Subcutaneous adipose tissue (tissue), 4 donors: ENCODE measurements at places on chromosomes 1 and 21. TPM values are rescaled to one million over a fixed set of nuclear protein-coding genes. Genes with fewer than 3 reads are reported as not detected.

WDR64 gene
- not detected for total RNA-seq

ASCL5 gene
- not detected for total RNA-seq

ALDH4A1 gene
- 167 TPM for total RNA-seq

STK40 gene
- total RNA-seq = 40.7 TPM

SERPINC1 gene
- total RNA-seq = not detected

KMO gene
- total RNA-seq = 0.38 TPM

FAM177B gene
- total RNA-seq = 0.82 TPM

LORICRIN gene
- total RNA-seq = not detected

SLC30A1 gene
- total RNA-seq = 31.8 TPM

F3 gene
- total RNA-seq = 146 TPM

FCRL4 gene
- not detected for total RNA-seq

APCS gene
- total RNA-seq = not detected

GPR161 gene
- 4.1 TPM for total RNA-seq

MARK1 gene
- total RNA-seq = 17.3 TPM

TCHH gene
- total RNA-seq = 2.6 TPM

TLCD4 gene
- 22.7 TPM for total RNA-seq

KLF17 gene
- total RNA-seq = not detected

KRTAP10-12 gene
- not detected for total RNA-seq

MYCL gene
- not detected for total RNA-seq
